ENCODE measurements at places on chromosomes 4 and X.

DNA sequence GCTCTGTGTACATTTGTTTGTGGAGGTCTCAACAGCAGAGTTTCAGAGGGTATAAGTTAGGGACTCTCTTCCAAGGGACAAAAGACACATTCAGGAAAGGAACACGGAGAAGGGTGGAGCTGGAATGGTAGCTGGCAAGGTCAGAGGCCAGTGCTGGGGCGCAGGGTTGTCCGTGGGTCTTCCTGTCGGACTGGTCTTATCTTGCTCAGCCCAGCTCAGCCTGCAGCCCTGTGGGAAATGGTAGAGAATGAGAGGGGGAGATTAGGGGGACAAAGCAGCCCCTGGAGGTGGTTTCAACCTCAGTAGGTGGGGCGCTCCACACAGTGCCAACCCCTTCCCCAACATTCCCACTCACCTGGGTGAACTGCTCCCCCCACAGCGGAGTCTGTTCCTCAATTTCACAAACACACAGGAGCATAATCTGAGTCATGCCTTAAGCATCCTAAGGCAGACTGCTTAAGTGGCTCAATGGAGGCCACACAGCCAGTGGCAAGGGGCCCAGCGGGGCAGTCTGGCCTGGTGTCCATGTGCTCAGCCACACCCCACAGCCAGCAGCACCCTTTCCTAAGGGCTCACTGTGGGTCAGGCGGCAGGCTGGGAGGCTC lies 6.9 kb upstream of the HDAC6 start:
- DNase-seq: no peak

DNA sequence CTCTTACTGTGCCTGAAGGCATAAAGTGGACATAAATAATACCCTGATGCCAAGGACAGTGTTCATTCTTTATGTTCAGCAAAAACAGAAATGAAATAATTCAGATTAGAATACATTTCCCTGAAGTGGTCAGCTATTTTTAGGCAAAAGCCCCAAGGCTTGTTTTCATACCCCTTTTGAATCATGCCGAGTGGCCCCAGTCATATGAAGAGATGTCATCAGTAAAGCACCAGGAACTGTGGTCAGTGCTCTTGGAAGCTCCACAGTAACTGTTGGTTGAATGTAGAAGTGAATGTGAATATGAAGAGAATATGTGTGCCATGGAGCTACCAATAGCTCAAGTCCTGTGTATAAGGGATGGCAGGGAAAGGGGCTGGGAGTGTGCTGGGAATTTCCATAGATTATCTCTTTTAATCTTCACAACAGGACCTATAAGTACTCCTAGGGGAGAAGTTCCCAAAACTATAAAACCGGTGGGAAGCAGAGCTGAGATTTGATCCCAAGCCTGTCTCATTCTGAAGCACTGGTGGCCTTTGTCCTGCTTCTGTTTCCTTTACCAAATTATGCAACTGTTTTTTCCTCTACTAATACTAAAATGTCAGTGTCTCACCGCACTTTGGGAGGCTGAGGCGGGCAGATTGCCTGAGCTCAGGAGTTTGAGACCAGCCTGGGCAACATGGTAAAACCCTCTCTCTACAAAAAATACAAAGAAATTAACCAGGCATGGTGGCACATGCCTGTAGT lies 52.6 kb downstream of the FNIP2 start:
- no peak for DNase-seq

DNA sequence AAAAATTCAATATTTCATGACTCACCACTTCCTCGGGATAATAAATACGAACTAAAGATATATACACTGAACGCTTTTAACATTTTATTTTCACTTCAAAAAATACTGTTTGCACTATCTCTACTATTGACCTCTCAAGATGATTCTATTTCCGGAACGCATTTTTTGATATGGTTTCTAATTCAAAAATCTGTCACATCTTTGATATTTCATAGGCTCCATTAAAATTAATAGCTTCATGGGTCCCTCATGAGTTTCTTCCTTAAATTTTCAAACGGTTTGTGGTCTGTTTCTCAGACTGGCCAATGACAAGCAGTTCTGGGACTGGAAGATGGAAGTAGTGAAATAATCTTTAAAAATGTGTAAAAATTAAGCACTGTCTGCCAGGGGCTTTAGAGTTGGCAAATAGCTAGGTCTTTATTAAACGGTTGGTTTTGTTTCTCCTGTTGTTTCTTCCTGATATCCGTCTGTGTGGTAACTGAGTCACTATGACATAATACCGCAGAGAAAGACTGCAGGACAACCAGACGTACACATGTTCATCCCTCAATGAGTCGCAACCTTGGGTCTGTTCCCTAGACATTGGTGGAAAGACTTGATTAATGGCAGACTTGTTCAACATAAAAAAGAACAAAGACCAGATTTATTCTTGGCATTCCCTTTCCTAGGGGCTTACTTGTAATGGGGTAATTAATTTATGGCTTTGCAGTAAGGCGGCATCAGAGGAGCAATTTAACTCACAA lies 133.8 kb downstream of the PALLD start:
- no peak for DNase-seq

GRCh38 chrX:9797384-9798360 lies 11.4 kb downstream of the SHROOM2 start:
- no peak for DNase-seq

DNA sequence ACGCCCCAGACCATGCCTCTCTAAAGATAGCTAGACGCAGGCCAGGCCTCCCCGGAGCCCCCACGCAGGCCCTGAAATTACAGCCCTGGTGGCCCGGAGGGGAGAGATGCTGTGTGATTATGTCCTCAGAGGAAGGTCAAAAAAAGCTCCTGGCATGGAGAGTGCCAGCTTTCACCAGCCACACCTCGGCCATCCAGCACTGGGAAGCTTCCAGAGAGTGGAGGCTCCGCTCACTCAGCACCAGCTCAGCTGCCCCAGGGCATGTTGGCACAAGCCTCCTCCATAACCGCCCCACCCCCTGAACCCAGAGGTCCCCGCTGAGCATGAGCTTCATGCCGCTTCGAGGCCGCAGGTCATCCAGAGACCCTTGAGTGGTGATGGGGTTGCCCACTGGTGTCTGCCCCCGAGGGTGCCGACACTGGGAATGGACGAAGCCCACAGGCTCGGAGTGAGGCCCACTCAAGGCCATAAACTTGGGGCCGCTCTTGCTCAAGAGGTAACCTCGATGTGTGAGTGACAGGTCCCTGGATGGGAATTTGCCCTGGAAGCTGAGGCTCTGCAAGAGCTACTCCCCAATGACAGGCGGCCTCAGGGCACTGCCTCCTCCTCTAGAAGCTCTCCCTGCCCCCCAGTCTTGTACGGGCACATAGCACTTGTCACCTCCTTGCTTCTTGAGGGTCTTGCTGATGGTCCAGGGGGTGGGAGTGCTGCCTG lies 4.4 kb upstream of the BGN start:
- DNase-seq: no peak

- DNase-seq: no peak
Measured at GRCh38 chr4:83947830-83948193, 411.9 kb downstream of the GPAT3 start.

- DNase-seq: no peak
Measured at GRCh38 chr4:67122029-67122428, 423.3 kb downstream of the CENPC start.

DNA sequence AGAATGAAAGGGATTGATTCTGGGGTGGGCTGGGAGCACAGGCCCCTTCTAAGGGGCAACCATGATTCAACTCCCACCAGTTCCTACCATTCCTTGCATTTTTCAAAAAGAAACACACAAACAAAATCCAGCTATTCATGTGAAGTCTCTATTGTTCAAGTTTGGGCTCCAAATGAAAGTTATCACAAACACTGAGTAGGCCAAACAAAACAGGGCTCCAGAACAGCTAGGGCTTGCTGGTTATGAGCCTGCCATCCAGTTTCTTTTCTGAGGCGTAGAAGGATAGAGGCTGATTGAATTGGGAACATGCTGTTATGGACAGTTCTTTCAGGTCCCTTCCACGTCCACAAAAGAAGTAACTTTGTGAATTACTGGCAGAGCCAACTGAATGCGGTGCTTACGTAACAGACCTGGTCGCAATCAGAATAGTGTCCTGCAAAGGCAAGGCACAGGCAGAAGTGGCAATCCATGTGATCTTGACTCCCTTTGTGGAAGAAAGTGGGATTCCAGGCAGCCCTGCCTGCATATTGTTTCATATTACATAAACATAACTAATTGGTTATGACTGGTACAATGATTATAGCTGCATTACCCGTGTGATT lies 244.5 kb downstream of the SCFD2 start:
- no peak for DNase-seq

DNA sequence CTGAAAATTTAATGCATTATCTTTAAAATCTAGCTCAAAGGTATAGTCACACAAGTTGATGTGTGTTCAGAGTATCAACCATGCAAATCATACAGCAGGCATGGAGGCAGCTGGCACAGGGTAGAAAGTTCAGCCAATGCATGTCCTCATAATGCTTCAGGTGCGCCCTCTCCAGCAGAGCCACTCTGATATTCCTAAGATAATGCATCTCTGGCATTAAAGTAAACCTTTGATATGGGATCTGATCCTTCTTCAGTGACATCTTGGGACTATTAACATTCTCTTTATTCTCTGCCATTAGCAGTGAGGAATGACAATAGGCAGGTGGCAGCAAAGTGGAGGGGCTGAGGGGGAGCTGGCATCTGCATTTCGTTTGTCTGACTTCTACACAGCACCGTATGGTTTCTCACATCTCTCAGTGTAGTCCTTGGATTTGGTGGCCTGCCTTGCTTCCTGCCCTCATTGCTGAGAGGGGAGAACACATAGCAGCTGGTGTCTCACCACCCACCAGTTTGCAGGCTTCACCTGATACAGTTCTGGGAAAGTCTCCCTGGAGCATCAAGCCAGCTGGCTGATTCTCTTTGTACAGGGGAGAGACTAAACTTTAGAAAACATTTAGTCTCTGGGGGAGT lies 168.7 kb upstream of the TBC1D9 start:
- DNase-seq: no peak

GRCh38 chr4:53346920-53347852 lies 18.7 kb downstream of the SCFD2 start:
- no peak for DNase-seq

DNA sequence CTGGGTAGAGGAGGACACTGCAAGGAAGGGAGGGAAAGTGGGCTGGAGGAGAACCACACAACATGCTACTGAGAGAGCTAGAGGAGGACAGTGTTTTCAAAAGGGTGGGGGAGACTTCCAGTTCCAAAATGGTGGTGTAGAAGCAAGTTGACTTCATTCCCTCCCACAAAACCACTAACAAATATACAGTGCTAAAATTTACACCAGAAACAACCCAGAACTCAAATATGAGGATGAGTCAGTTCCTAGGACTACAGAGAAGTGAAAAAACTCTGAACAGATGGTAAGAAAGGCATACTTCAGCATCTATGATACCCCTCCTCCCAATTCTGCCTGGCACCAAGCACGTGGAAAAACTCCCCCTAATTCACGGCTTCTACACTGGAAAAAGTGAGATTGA lies 9.8 kb downstream of the AADAT start:
- DNase-seq: no peak

- DNase-seq: no peak
Measured at GRCh38 chr4:64559571-64559970, 150.3 kb upstream of the TECRL start.

DNA sequence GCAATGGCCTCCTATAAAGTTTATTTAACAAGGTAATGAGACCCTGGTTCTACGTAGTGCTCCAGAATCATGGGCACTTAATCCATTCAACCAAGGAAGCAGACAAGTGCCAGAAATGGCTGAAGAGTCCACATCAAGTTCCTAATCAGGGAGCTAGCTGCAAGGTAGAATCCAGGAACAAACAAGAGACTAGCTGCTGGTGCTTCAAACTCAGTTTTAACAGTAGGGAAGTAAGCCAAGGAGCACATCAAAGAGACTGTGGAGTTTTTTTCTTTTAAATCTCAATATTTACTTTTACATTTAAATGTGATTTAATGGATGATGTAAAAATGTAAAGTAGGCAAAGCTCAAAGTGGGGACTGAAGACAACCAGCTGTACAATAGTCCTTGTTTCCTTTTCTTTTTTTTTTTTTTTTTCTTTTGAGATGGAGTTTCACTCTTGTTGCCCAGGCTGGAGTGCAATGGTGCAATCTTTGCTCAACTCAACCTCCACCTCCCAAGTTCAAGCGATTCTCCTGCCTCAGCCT lies 630.4 kb downstream of the CCSER1 start:
- no peak for DNase-seq

DNA sequence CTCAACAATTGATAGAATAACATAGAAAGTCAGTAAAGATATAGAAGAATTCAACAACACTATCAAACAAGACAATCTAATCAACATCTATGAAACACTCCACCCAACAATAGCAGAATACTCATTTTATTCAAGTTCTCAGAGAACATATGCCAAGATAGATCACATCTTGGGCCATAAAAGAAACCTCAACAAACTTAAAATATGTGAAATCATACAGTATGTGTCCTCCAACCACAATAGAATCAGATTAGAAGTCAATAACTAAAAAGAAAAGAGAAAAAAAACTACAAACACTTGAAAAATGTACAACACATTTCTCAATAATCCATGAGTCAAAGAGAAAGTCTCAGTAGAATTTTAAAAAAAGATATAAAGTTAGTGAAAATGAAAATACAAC lies 78.6 kb upstream of the LDB2 start:
- no peak for DNase-seq

- no peak for DNase-seq
Measured at GRCh38 chrX:129634541-129634940, 20.2 kb downstream of the APLN start.

DNA sequence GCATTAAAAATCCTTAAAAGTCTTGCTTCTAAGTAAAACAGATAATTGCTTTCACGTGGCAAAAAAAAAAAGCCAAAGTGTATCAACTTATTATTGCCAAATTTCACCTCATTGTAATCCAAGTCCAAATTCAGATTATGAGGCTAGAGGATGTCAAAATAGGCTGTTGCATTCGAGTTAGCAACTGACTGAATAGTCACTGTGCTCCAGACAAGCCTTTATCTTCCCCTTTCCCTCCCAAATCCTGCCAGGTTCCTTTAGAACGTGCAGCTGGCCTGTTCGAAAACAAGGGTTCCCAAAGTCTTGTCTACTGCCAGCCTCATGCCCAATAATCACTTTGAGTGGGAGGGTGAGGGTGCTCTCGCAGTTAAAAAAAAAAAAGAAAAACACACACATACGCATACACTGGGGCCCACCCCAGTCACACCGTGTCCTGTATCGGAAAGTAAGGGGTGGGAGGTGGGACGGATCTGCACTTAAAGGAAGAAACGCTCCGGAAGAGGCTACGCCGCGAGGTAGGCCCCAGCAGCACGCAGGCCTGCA lies 603 bp downstream of the MAD2L1 start:
- DNase-seq: no peak
